ENCODE measurements at places on chromosomes 13 and 19. TPM values are rescaled to one million over a fixed set of nuclear protein-coding genes. Genes with fewer than 3 reads are reported as not detected.
A peak's percentile ranks its signal among the peaks of the same experiment; 100 is the strongest.

DNA sequence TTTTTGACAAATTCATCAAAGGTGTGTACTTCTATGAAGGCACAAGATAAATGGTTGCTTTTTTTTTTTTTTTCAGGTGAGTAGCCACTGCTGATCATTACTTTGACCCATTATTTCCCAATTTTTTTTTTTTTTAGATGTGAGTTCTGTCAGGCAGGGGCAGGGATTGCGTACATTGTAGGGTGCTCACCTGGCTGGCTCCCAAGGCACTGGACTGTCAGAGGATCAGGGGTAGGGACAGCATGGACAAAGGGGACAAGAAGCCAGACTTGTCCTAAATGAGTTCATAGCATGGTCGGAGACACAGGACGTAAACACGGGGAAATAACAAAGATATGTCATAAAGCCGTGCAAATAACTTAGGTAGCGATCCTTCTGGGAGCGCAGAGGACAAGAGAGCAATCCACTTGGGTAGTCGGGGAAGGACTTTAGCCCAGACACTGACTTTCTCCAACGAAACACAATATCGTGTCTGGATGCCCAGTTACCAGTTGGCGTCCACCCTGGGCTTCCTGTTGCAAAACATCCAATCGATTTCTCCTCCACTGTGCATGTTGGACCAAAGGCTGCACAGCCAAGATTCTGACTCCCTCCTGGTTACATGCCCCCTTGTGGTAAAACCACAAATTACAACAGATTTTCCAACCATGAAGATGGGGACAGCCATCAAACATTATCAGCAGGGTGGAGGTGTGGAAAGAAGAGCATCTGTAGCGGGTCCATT, 27.5 kb upstream of the KATNAL1 start:
- DNase-seq: no peak

S1PR2 gene
- 15.0 TPM for total RNA-seq

- DNase-seq: no peak
Observed at GRCh38 chr13:36130193-36130551, 1.0 kb downstream of the DCLK1 start.

DNA sequence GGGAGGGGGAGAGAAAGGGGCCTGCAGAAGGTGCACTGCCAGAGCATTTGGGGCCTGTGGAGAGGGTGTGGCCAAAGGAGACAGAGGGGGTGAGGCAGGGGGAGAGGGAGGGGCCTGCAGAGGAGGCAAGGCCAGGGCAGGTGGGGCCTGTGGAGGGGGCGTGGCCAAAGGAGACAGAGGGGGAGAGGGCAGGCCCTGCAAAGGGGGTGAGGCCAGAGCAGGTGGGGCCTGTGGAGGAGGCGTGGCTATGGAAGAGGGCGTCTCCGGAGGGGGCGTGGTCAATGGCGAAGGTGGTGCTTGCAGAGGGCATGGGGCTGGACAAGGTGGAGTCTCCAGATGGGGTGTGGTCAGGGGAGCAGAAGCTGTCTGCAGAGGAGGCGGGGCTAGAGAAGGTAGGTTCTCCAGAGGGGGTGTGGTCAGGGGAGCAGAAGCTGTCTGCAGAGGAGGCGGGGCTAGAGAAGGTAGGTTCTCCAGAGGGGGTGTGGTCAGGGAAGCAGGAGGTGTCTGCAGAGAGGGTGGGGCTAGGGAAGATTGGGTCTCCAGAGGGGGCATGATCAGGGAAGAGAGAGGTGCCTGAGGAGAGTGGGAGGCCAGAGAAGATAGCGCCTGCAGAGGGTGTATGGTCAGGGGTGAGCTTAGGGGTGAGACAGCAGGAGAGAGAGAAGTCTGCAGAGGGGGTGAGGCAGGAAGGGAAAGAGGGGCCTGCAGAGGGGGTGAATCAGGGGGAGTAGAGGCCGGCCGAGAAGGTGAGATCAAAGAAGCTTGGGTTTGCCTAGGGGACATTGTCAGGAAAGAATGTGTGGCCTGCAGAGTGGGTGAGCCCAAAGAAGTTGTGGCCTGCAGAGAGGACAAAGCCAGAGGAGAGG, 3.4 kb downstream of the PRR36 start:
- DNase-seq: no peak

GRCh38 chr13:98445340-98446233, 131.3 kb downstream of the STK24 start:
- peak; percentile 77 for DNase-seq

DNA sequence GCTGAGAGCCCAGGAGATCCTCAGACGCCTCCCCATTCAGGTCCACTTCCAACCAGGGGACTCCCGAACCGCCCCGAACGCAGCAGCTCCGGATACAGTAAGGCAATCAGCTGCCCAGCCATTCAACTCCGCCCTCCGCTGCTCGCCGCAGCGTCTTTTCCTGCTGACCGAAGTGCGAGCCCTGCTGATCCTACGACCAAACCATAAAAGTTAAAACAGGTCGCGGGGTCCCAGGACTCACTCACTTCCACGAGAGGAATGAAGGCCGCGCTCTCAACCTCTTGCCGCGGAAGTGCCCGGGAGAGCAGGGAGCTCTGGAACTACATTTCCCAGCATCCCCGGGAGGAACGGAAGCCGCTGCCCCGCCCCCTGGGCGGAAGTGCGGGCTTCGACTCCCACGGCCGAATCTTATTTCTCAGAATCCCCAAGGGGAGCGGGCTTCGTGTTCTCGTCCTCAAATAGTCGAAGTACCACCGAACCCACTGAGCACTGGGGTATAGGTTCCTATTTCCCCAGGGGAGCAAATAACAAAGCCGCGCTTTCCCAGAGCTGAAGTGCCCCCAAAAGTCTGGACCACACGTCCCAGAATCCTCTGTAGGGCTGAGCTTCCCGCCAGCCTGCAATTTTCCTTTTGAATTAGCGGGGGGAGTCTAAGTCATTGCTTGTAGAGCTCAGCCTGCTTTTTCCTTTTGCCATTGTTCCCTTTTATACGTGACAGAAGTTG, at the start of gene ZNF45:
Gene ZNF45 (minus strand): TSS at position 298 of the 724 bp plus-strand sequence. CDS start 13,097 bp downstream, outside the sequence.
- peak; percentile 83 for DNase-seq

- no peak for DNase-seq
Observed at GRCh38 chr19:3368441-3368795, 2.0 kb downstream of the NFIC start.

KLK2 gene
- not detected for total RNA-seq

GRCh38 chr13:47548294-47548840, 452.7 kb downstream of the SUCLA2 start:
- DNase-seq: no peak

ODAD3 gene
- not detected for total RNA-seq

KASH5 gene
- total RNA-seq: 0.24 TPM

- no peak for DNase-seq
Observed at GRCh38 chr13:21008026-21008425, 53.4 kb downstream of the LATS2 start.
